Right ventricle myocardium inferior (tissue), 1 donor: ENCODE measurements at places on chromosomes 16 and 17. TPM values are rescaled to one million over a fixed set of nuclear protein-coding genes. Genes with fewer than 3 reads are reported as not detected.
A peak's percentile ranks its signal among the peaks of the same experiment; 100 is the strongest.

GRCh38 chr16:22324787-22325597 is 27.8 kb downstream of the POLR3E start:
- peak; percentile 23 for DNase-seq

Gene ZG16
- total RNA-seq: not detected

Gene CASKIN1
- total RNA-seq: 5.8 TPM

Gene SLC38A7
- 32.7 TPM for total RNA-seq

Gene CHST5
- 0.27 TPM for total RNA-seq

Gene EMP2
- 110 TPM for total RNA-seq
